ENCODE measurements at places on chromosomes 7 and 10. TPM values are rescaled to one million over a fixed set of nuclear protein-coding genes. Genes with fewer than 3 reads are reported as not detected.

- H3K27me3 ChIP-seq: no peaks in the 10 kb centered on the region
- DNase-seq: peak; percentile 52
- peaks cover 10% of the 10 kb centered on the region for H3K36me3 ChIP-seq
- peaks cover 13% of the 10 kb centered on the region for H3K4me1 ChIP-seq
- H3K4me3 ChIP-seq: no peak overlapping the region
These were observed 17.6 kb upstream of the BHLHA15 start for GRCh38 chr7:98193474-98194180.

DNA sequence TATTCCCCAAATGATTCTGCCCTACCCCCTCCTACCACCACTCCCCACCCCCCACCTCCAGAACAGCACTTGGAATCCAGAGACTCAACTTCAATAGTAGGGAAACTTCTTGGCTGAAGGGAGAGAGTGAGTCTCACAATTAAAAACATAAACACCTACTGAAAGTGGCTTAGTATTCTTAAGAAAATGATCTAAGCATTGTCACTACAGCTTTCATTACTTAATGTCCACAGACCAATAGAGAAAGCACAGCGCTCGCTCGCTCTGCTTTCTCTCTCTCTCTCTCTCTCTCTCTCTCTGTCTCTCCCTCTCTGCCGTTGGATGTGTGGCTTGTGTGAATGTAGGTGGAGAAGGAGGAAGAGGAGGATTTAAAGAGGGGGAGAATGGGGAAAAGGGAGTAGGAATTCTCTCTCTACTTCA, 1.5 kb upstream of the SEMA3A start:
- peak; percentile 19 for DNase-seq
- H3K4me3 ChIP-seq: peak overlapping the region; percentile 75
- no peaks in the 10 kb centered on the region for H3K27me3 ChIP-seq
- no peaks in the 10 kb centered on the region for H3K36me3 ChIP-seq
- peaks cover 4% of the 10 kb centered on the region for H3K4me1 ChIP-seq
- H3K27ac ChIP-seq: no peak overlapping the region

DNA sequence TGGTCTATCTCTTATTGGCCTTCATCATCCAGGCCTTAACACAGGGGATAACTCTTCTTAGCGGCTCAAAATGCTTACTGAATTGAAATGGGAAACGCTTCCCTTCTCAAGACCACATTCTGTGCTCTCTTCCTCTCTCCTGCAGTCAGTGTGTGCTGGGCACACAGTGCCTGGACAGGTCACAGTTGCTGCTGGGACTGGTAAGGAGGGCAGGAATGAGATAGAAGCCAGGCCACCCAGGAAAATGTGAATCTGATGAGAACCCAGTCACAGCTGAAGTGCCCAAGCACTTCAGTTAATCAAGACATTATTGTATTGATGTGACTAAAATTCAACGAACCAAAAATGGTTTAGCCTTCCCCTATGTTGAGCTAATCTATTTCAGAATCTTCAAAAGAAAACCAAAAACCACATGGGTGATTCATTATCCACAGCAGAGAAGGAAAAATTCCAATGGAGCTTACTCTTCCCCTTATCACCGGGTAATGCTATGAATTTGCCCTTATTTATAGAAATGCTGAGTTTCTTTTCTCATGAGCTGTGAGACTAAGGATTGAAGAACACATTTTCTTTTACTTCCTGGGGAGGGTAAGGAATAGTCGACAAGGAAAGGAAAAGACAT, 41.2 kb upstream of the PLPP4 start:
- peaks cover 35% of the 10 kb centered on the region for H3K4me1 ChIP-seq
- H3K27ac ChIP-seq: peak overlapping the region; percentile 94
- no peaks in the 10 kb centered on the region for H3K27me3 ChIP-seq
- H3K4me3 ChIP-seq: peak overlapping the region; percentile 34
- no peaks in the 10 kb centered on the region for H3K36me3 ChIP-seq
- DNase-seq: peak; percentile 66

OR9A2 gene
- not detected for total RNA-seq

- no peak overlapping the region for H3K4me3 ChIP-seq
- peaks cover 17% of the 10 kb centered on the region for H3K36me3 ChIP-seq
- peaks cover 19% of the 10 kb centered on the region for H3K4me1 ChIP-seq
- no peak overlapping the region for H3K27ac ChIP-seq
These were observed 44.3 kb downstream of the NOD1 start for GRCh38 chr7:30434140-30434799.

FXYD4 gene
- total RNA-seq: not detected

- no peaks in the 10 kb centered on the region for H3K27me3 ChIP-seq
- H3K36me3 ChIP-seq: no peaks in the 10 kb centered on the region
- no peaks in the 10 kb centered on the region for H3K4me1 ChIP-seq
- DNase-seq: no peak
- no peak overlapping the region for H3K4me3 ChIP-seq
- H3K27ac ChIP-seq: no peak overlapping the region
These were observed 13.4 kb downstream of the CPVL start for GRCh38 chr7:29132980-29133379.

- H3K4me3 ChIP-seq: no peak overlapping the region
- H3K36me3 ChIP-seq: no peaks in the 10 kb centered on the region
- DNase-seq: no peak
- peaks cover 27% of the 10 kb centered on the region for H3K27me3 ChIP-seq
These were observed 10.3 kb upstream of the PPP2R2D start for GRCh38 chr10:131890276-131891195.

DNA sequence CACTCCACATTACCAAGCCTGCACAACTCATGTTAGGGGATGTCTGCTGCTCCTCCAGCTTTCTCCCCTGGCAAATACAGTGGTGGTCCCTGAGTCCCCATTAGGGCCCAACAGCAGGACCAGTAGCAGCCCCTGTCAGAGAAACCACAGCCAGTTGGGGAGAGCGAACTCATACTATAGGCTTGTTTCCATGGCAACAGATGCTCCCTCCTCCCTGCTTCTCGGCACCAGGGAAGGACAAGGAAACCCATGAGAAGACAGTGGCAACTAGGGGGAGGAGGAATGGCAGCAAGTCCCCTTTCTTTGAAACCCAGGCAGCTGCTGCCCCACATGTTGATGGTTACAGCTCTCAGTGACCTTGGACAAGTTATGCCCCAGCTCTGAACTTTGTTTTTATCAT, 326.4 kb downstream of the KCNMA1 start:
- H3K4me3 ChIP-seq: no peak overlapping the region
- H3K36me3 ChIP-seq: no peaks in the 10 kb centered on the region
- H3K4me1 ChIP-seq: peaks cover 6% of the 10 kb centered on the region
- no peak for DNase-seq
- no peak overlapping the region for H3K27ac ChIP-seq
- no peaks in the 10 kb centered on the region for H3K27me3 ChIP-seq

DNA sequence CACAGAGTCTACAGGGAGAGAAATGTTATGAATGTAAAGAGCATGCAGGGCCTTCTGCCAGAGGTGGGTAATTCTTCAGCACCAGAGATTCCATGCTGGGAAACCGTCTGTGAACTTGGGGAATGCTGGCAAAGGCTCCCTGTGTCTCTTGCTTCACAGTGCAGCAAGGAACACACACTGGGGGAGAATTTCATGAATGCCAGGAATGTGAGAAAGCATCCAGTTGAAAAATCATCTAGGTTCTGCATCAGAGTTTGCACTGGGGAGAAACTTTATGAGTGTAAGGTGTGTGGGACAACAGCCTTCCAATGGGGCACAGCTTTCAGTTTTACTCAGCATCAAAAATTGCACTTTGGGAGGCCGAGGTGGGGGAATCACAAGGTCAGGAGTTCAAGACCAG, 224.3 kb upstream of the IGFBP3 start:
- peaks cover 36% of the 10 kb centered on the region for H3K4me1 ChIP-seq
- DNase-seq: peak; percentile 85
- H3K27ac ChIP-seq: peak overlapping the region; percentile 97
- H3K36me3 ChIP-seq: no peaks in the 10 kb centered on the region
- no peaks in the 10 kb centered on the region for H3K27me3 ChIP-seq
- peak overlapping the region; percentile 46 for H3K4me3 ChIP-seq

CDNF gene
- 1.8 TPM for total RNA-seq

GRCh38 chr10:121524157-121524817, 74.0 kb downstream of the FGFR2 start:
- no peaks in the 10 kb centered on the region for H3K36me3 ChIP-seq
- no peak overlapping the region for H3K4me3 ChIP-seq
- H3K27me3 ChIP-seq: no peaks in the 10 kb centered on the region
- H3K27ac ChIP-seq: no peak overlapping the region

ACTL6B gene
- not detected for total RNA-seq

RPEL1 gene
- 0.29 TPM for total RNA-seq

DNA sequence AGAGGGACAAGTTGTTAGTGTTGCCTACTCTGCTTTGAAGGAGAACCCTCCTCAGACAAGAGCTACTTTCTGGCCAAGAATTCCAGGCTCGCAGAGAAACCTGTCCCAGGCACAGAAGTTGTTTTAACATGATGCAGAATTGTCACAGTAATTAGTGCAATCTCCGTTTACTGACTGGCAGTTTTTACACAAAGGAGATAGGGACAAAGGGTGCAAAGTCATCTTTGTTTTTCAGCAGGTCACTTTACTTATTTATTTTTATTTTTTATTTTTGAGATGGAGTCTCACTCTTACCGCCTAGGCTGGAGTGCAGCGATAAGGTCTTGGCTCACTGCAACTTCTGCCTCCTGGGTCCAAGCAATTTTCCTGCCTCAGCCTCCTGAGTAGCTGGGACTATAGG, 12.3 kb downstream of the TCF7L2 start:
- H3K36me3 ChIP-seq: peaks cover 4% of the 10 kb centered on the region
- H3K27me3 ChIP-seq: no peaks in the 10 kb centered on the region
- no peak overlapping the region for H3K4me3 ChIP-seq
- no peak for DNase-seq
- no peak overlapping the region for H3K27ac ChIP-seq

HOXA9 gene
- 19.5 TPM for total RNA-seq

CLEC2L gene
- not detected for total RNA-seq

DNA sequence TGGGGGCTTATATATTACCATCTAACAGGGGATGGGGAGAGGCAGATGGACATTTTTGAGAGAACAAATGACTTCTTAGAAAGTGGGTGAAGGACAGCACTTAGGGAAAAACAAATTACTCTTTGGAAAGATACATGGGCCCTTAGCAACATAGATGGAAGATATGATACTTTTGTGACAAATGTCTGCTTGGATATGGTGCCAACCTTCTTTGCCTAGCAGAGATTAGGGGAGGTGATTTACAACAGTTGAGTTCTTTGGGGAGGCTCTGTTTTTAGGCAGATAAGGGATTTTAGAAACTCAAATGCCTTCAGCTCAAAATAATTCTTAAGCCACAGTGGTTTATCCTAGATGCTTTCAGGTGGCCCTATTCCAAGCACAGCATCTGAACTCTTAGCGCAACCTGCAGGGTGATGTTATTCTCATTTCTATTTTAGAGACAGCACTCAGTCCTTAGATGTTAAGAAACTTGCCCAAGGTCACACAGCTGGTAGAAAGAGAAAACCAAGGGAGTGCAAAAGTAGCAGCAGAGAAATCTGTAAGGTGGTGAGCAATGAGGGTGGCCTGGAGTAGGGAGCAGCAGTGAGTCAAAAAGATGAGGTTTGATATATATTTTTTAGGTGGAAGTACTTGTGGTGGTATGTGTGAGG, 75.1 kb upstream of the KMT2E start:
- H3K27me3 ChIP-seq: no peaks in the 10 kb centered on the region
- no peak for DNase-seq
- H3K4me3 ChIP-seq: no peak overlapping the region

DNA sequence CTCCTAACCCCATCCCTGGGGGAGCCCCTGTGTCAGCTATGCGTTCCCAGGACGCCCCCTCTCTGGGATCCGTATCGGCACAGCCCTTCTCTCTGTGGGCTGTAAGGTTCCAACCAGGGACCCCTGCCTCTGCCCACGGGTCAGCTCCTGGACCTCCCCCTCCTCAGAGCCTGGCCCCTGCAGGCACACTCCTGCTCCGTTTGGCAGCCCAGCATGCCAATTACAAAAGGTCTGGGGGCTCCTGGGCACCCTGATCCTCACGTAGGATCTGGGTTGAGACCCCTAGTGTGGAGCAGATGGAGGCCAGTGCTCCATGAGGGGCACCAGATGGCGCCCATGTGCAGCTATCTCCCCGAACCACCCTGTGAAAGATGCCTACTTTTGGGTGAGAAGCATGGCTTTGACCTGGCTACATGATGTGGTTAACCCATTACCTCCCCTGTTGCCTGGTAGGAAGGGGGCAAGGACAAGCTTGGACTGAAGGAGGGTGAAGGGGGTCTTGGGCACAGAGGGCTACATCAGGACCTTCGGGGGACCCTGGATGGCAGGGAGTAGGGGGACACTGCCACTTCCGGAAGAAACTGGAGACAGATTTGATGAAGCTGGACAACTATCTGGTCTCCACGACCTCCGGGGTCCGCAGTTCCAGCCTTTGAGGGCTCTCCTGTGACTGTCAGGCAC, 9.0 kb downstream of the TACR2 start:
- DNase-seq: no peak
- peaks cover 41% of the 10 kb centered on the region for H3K4me1 ChIP-seq

DNA sequence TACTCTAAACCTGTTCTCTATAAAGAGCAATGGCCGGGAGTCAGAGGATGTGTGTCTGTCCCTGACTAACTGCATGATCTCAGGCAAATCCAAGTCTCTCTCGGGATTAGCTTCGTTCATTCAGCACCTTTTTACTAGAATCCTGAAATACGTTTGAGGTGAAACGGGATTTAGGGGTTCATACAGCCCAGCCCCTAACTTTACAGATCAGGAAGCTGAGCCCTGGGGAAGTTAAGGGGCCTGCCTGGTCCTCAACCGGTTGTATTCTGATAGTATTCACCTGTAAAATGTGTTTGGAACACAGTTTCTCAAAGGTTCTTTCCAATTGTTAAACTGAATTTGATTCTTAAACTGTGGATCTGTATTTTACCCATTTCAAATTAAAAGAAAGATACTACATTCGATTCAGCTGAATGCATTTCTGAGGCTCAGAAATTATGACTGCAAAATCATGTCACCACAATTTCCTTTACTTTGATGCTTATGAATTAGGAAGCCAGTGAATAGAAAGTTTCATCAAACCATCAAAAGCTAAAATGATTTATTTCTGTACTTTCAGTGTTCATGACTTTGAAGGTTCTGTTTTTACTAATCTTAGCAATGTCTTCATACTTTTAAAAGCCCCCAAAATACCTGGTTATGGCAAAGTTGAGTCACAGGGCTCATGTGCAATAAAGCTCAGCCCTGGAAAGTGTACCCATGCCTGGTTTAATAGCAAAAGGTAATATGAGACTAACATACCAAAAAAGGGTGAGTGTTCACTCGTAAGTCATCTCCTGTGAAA, 28.9 kb upstream of the EZH2 start:
- no peak overlapping the region for H3K4me3 ChIP-seq
- H3K27ac ChIP-seq: no peak overlapping the region
- peaks cover 54% of the 10 kb centered on the region for H3K27me3 ChIP-seq

DNA sequence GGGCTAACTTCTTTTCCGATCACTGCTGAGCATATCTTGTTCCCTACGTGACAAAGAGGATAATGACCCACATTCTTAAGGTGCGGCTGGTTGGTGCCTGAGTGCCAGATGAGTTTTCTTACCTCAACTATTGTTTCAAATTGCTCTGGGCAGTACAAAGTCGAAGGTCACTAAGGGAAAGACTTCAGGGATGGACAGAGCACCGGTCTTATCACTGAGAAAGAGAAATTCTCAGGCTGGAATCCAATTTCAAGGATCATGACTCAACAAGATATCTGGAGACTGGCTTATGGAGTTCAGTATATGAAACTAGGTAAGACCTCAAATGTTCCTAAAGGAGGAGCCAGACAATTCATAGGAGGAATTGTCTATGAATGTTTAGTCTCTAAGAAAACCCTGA, 780.3 kb downstream of the SUGCT start:
- no peaks in the 10 kb centered on the region for H3K27me3 ChIP-seq
- H3K4me3 ChIP-seq: no peak overlapping the region
- no peaks in the 10 kb centered on the region for H3K36me3 ChIP-seq
